ENCODE measurements at places on chromosomes 2 and 18.

- DNase-seq = peak; percentile 46
These were observed 74.1 kb downstream of the TLK1 start for GRCh38 chr2:171086352-171087290.

DNA sequence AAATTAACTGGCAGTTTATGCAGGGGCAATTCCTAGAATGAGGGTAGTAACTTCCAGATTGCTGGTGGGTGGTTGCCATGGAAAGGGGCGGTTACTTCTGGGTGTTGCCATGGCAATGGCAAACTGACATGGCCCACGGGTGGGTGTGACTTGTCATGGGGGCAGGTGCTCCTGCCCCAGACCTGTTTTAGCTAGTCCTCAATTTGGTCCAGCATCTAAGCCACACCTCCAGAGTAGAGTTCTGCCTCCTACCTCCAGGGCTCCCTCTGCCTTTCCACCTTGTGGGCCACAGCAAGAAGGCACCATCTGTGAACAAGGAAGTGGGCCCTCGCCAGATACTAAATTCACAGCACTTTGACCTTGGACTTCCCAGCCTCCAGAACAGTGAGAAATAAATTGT is 148.7 kb downstream of the TFCP2L1 start:
- DNase-seq = no peak

DNA sequence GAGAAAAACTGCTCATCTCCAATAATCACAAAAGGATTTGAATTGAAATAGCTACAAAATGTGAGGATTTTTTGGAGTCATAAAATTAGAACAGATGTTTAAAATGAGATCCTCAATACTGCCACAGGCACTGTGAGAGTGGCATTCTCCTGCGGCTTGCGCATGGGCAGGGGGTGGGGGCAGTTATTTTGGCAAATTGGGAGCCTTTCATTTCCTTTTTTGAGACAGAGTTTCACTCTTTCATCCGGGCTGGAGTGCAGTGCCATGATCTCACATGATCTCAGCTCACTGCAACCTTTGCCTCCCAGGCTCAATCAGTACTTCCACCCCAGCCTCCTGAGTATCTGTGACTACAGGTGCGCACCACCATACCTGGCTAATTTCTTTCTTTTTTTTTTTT is 42.4 kb downstream of the POMC start:
- no peak for DNase-seq

- peak; percentile 4 for DNase-seq
These were observed 34.9 kb downstream of the FAM110C start for GRCh38 chr2:11248-11941.

GRCh38 chr18:74493689-74494088 is 2.5 kb upstream of the CNDP2 start:
- peak; percentile 26 for DNase-seq

- DNase-seq = no peak
These were observed 11.0 kb upstream of the PTPN2 start for GRCh38 chr18:12895014-12895413.

GRCh38 chr2:86397986-86398385 is 43.2 kb upstream of the KDM3A start:
- no peak for DNase-seq

Data from fibroblast of the conjunctiva (primary cell).